ENCODE measurements at places on chromosomes 5 and 9. TPM values are rescaled to one million over a fixed set of nuclear protein-coding genes. Genes with fewer than 3 reads are reported as not detected.

GRCh38 chr5:99331061-99331460, 402.3 kb upstream of the CHD1 start:
- DNase-seq = no peak

PIP5K1B gene
- 28.0 TPM for polyA plus RNA-seq

- DNase-seq = no peak
Observed at GRCh38 chr5:180367991-180368390, 14.9 kb upstream of the GFPT2 start.

PCA3 gene
- 0.79 TPM for polyA plus RNA-seq

- DNase-seq = no peak
Observed at GRCh38 chr9:127283917-127284497, 19.4 kb downstream of the GARNL3 start.

GRCh38 chr5:80763873-80764647, 109.3 kb upstream of the DHFR start:
- no peak for DNase-seq

Measured in sigmoid colon (tissue), 7 donors.